Posterior cingulate gyrus (tissue), 11 donors: ENCODE measurements at places on chromosomes 7 and 10.
A peak's percentile ranks its signal among the peaks of the same experiment; 100 is the strongest.

GRCh38 chr7:68718097-68718551 is 880.2 kb upstream of the AUTS2 start:
- no peak for DNase-seq

DNA sequence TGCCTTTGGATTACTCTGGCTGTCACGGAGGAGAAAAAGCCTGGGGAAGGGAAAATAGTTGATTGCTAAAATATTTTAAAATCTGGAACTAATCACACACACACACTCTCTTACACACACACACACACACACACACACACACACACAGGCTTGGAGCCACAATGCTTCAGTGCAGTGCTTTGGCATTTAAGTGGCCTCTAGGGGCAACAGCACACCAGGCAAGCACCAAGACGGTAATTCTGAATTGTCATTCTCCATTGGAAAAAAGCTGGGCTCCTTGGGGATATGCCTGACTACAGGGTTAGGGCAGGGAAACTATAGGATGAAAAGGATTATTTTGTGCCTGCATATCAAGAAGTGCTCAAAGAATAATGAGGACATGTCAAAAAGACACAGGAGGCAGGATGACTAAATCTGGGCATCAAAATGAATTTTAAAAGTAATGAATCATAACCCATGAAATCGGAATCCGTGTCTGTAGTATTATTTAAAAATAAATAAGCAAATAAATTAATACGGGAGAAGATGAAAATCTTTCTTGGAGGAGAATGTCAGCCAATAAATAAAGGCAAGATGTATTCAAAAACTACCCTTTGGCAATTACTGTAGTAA is 30.4 kb upstream of the DDC start:
- DNase-seq: no peak

- no peak for DNase-seq
Measured at GRCh38 chr7:27518561-27519350, 143.9 kb downstream of the HIBADH start.

DNA sequence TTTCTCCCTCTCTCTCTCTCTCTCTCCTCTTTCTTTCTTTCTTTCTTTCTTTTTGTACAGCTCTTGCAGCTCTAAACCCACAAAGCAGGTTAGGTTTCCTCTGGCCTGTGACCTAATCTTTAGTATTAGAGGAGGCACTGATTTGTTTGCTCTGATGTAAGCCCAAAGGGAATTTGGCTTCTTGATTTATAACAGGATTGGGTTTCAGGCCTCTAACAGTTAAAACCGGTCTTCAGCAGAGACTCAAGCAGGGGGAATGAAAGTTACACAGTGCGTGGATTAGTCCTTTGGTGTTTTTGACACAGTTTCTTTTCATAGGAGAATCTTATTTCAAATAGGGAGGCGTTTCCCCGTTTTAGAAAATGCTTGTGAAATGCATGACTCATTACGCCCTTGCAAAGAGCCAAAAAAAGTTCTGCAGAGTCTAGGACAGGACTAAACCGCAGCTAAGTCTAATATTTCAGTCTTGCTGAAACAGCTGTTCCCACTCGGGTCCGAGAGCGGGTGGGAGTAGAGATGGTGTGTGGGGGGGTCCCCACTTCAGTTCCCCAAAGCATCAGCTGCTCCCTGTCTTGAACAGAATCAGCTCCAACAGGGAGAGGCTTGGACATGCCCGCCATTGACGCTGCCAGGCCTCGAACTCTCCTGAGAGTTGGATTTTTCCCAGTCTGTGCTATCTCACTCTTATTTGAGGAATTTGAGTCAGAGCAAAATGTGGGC is 296.5 kb upstream of the PITRM1 start:
- DNase-seq: no peak

DNA sequence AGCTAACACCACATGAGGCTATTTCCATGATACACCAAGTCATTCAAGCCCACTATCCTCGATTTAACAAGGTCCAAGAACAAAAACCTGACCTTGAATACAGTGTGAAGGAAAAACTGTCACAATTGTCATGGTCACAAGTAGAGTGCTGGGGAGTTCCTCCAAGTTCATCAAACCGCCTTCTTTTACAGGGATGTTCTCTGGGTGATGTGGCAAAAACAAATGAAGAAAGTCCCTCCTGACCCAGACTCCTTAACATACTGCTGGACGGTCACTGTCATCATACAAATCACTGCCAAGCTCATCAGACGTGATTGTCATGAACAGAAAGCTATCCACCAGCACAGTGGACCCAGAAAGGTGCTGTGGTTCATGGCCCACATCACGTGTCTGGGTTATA is 28.9 kb downstream of the HIPK2 start:
- no peak for DNase-seq

DNA sequence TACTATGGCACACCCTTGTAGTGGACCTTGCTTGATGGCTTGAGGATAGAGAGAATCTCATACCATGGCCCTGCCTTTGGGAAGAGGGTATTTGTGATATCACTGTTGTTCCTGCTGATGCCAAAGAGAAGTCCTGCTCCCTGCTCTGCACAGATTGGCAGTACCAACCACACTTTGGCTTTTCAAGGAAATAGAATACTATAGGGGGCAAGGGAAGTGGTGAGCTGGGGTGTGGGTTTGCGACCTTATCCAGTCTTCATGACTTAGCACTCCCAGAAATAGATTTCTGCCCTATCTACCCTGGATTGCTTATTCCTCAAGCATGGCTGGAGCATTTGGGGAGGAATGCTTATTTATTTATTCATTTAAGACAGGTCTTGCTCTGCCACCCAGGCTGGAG is 6.8 kb upstream of the MAPK8 start:
- DNase-seq: no peak

DNA sequence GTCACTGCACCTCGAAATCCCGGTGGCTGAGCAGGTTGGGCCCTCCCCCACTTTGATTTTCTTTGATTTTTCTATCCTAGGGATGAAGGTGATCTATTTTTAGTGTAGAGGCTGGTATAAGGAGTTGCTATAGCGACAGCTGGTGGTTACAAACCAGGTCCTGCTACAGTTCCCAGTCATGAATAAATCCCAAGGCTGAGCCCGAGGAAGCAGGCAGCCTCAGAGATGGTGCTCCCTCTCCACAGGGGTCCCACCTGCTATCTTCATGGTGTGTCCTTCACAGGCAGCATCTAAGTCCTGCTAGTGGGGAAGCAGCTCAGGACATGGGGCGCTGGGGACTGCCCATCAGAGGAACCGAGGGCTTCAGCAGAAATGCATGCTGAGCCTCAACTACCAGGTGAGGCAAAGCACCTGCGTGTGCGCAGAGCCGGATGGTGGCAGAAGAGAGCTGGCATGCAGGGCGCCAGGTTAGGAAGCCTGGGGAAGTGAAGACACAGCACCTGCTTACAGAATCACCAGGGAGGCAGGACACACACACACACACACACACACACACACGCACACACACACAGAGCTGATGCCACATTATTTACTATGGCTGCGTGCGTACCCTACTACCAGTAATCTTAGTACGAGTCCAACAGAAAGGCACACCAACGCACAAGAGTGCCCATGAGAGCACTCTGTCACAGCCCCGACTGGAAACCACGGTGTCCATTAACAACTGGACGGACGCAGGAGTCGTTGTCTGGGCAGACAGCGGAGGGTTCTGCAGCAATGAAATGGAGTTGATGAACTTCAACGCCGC is 150.9 kb downstream of the PRKAG2 start:
- peak; percentile 73 for DNase-seq

DNA sequence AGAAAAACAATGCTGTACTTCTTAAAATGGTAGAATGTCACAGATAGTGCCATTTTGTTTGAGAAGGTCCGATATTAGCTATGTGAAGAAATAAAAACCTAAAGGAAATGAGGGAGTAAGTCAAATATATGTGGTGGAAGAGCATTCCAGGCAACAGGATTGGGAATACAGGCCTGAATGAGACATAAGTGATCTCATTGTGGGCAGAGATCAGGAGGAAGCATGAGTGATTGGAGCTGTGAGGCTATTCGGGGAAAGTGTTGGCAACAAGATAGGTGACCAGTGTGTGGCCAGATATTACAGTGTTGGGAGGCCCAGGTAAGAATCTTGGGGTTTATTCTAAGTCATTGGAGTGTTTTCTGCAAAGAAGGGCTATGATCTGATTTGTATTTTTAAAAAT is 41.3 kb upstream of the AGMO start:
- DNase-seq: no peak

DNA sequence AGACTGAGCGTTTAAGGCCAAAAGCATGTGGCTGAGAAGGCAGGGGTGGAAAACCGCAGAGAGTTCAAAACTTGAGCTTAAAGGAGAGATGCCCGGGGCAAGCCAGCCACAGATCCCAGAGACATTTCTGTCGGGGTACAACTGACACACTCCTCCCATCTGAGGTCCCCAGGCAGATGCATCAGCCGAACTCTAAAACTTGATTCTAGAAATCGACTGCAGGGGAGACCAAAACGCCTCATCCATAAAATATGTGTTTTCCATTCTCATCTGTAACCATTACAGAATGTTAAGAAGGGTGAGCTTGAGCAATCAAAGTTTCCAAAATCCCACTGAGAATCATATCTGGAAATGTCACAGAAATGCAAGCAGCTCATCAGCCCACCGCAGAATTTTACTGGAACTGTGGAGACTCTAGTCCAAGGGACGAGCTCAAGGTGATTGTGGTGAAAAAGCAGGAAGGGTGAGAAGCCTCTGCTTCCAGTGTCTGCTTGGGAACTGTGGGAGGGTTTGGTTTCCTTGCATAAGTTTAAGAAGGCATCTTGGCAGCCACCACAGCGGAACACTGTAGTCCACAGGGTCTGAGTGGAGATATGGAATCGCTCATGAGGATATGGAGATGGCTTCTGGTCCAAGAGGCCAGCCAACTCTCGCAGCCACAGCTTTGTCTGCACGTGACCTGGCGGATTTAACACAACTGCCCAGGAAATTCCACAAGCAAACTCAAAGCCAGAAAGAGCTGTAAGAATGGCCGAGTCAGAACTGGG is 249.2 kb downstream of the SFMBT2 start:
- no peak for DNase-seq

GRCh38 chr7:43937444-43937843 is 11.2 kb downstream of the UBE2D4 start:
- DNase-seq: no peak

DNA sequence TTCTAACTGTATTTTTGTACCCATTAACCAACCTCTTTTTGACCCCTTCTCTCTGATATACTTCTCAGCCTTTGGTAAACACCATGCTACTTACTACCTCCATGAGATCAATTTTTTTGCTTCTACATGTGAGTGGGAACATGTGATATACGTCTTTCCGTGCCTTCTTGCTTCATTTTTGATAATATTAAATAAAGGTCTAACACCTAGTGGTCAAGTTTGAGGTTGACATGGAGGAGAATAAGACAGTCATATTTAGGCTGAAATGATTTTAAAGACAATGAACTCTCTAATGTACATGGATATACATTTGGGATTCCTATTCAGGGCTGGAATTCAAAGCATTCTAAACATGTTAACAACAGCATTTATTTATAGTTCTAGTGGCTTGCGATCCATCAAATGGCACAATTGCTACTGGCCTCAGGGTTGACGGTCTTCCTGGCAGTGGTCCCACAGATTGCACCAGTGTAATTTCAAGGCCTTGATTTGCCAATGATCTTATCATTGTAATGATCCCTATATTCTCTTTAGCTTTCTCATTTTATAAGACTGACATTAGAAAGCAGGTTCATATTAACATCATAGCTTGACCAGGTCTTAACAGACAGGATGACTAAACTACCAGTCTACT is 315.9 kb upstream of the ETV1 start:
- no peak for DNase-seq

GRCh38 chr7:78220754-78221153 is 422.2 kb downstream of the PHTF2 start:
- DNase-seq: no peak

DNA sequence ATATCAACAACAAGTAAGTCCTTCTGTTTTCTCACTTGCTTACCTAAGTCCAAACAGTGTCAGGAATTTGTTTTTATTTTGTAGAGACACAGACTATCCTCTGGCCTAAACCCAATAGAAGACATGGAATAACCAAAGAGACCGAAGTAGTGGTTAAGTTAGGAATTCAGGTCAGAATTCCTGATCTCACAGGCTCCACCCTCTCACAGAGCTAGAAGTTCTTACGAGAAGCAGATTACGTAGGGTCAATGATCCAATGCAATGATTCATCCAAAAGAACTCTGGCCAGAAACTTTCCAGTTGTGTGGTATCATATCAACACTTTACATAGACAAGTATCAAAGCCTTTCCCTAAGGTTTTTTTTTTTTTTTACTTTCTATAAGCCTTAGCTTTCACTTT is 73.8 kb downstream of the IQUB start:
- no peak for DNase-seq

DNA sequence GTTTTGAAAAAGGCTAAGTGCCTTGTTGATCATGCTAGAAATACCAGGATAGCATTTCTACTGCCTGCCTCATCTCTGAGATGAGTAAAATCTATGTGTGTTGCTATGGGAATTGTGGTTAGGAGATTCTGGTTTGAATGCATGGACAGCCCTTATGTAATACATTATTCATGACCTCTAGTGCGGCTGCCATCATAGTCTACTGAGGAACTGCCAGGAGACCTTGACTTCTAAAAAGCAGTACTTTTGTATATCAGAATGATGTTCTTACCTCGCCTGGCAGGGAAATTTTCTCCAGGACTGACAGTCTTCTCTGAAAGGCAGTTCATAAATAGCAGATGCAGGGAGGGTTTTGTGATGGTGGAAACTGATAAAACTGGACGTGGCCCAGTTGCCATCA is 248.5 kb downstream of the NSUN6 start:
- DNase-seq: no peak

GRCh38 chr7:37577412-37577811 is 106.2 kb upstream of the GPR141 start:
- no peak for DNase-seq

DNA sequence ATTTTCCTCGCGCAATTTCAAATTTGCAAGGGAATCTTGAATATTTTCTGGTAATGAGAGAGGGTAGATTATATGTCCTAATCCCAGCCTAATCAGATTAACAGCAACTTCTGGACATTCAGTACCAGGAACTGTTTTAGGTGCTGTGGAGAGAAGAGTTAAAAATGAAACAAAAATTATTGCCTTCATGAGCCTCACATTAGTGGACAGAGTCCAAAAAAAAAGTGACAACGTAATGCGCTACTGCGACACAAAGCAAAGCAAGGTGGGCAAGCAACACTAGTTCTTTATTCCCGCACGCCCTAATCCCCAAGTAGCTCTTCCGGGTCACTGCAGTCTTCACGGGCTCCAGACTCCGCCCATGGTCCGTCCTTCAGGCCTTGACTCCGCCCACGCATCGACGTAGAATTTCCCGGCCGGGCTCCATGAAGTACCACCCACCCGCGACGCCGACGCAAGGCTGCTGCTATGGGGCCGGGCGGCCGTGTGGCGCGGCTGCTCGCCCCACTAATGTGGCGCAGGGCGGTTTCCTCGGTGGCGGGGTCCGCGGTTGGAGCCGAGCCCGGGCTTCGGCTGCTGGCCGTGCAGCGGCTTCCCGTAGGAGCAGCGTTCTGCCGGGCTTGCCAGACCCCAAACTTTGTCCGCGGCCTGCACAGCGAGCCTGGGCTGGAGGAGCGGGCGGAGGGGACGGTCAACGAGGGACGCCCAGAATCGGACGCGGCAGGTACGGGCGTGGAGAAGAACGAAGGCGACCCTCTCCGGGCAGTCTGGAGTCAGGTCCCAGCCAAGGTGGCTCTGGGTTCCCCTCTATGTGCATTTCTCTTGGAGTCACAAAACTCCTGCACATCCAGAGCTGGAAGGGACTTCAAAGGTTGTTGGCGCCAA is at the start of gene MALSU1:
Gene MALSU1 (plus strand): TSS at position 455 of the 885 bp plus-strand sequence. CDS start 14 bp downstream, at position 469.
- peak; percentile 98 for DNase-seq
